ENCODE measurements at places on chromosomes 5 and 9.

DNA sequence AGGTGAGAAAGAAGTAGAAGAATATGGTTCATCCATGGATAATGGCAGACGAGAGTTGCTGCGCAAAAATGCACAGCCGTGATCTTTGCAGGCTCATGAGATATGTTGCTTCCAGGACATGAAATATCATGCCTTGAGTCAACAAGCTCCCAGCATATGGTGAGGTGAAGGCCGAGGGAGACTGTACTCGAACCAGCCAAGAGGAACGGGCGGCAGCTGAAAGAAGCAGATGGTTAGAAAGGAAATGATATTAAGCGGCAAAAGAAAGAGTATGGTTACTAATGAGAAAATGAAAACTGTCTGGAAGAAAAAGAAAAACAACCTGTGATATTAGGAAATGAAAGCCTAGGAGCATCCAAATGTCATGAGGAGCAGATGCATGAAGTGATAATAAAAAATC is 344.7 kb upstream of the DAP start:
- DNase-seq = no peak

DNA sequence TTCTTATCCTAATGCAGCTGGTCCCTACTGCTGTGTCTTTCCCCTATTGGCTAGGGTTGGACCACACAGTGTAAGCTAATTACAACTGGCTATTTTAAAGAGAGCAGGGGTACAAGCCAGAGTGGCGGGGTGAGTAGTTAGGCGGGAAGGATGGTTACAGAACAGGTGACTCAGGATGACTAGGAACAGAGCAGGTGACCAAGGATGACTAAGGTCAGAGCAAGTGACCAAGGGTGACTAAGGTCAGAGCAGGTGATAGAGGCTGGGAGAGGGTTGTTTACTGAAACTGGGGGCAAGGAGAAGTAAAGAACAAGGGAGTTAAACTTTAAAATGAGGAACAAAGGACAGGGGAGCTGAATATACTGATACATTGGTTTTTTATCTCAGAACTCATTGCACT is 125.4 kb downstream of the PTTG1 start:
- no peak for DNase-seq

DNA sequence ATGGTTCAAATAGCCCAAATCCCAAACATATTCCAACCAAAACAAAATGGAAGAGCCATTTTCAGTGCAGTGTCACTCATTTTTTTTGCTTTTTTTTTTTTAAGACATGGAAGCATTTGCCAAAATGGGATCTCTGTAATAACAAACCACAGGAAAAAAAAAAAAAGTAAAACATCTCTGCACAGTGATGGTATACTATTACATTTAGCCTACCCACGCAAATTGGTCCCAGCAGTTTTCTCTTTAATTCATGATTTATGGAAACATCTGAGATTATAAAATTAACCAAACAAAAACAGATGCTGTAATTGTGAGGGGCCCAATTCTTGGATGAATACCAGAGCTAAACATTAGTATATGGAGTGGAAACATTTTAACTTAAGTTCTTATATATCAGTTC is 566.6 kb downstream of the ZNF608 start:
- no peak for DNase-seq

DNA sequence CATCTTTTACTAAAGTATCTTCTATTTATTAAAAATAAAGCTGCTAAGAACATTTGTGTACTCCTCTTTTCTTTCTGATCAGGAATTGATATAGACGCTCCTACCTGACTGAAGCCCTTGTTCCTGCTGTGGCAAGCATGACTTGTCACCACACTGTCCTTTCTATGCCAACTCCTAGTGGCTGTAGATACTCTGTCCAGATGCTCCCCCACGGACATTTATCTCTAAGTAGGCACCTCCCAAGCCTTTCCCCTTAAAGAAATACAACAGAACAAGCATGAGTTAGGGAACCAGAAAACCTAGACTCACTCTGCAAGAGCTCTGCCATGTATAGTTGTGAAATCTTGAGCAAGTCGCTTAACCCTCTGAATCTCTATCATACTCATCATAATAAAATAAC is 53.2 kb downstream of the FAM114A2 start:
- no peak for DNase-seq

DNA sequence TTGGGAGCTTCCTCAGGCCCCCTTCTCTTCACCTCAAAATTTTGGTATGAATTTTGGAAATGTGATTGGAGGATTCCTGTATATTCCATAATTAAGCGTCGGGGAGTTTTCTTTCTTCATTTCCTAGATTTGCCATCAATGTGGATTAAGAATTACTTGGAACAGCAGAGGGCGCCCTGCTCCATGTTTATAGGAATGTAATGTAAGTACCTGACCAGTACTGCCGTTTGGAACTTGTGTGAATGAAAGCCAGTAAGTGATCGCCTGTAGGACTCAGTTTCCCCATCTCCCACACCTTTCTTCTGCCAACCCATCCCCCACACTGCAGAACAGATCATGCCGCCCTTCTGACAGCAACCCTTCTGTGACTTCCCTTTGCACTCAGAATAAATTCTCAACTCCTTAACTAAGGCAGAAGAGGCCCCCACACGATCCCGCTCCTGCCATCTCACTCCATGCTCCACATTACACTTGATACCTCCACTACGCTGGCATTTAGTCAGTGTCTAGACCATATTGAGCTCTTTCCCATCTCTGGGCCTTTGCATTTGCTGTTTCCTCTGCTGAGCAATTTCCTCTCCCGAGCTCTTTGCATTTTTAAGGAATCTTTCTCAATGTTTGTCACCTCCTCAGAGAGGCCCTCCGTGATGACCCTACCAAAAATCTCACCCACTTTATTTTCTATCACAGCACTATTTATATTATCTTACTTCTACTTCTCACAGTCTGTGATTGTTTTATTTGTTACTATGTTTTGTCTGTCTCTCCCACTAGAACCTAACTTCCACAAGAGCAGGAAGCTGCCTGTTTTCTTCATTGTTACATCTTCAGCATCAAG is 79.5 kb upstream of the HTR4 start:
- peak; percentile 77 for DNase-seq

- peak; percentile 51 for DNase-seq
Observed at GRCh38 chr9:133715866-133716563, 22.1 kb downstream of the SARDH start.

GRCh38 chr9:129164246-129164930 is 13.7 kb downstream of the IER5L start:
- DNase-seq = no peak

- DNase-seq = no peak
Observed at GRCh38 chr9:133505186-133505830, 19.5 kb downstream of the MYMK start.

- no peak for DNase-seq
Observed at GRCh38 chr5:68374796-68375518, 159.4 kb downstream of the PIK3R1 start.

- no peak for DNase-seq
Observed at GRCh38 chr9:104772714-104773510, 9.0 kb downstream of the NIPSNAP3B start.

DNA sequence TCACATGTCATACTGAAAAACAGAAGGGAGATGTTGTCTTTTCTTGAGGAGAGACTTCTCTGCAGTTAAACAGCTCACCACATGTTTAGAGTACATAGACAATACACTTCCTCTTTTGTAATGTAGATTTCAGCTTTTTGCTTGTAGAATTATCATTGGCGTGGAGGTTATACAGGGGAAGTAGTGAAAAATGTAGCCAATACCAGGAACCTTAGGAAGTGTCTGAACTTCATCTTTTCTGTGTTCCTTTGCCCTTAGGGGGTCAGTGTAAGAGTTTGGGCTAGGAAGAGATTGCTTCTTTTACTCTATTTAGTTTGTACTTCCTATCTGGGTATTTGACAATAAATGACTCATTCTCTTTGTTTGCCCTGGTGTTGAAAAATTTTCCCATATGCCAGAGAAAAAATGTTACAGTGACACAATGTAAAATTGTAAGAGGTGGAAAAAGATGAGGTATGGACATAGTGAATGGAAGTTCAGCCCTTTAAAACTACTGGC is 21.0 kb upstream of the CDKN2B start:
- no peak for DNase-seq

GRCh38 chr5:167785106-167785505 is 506.3 kb upstream of the WWC1 start:
- no peak for DNase-seq

DNA sequence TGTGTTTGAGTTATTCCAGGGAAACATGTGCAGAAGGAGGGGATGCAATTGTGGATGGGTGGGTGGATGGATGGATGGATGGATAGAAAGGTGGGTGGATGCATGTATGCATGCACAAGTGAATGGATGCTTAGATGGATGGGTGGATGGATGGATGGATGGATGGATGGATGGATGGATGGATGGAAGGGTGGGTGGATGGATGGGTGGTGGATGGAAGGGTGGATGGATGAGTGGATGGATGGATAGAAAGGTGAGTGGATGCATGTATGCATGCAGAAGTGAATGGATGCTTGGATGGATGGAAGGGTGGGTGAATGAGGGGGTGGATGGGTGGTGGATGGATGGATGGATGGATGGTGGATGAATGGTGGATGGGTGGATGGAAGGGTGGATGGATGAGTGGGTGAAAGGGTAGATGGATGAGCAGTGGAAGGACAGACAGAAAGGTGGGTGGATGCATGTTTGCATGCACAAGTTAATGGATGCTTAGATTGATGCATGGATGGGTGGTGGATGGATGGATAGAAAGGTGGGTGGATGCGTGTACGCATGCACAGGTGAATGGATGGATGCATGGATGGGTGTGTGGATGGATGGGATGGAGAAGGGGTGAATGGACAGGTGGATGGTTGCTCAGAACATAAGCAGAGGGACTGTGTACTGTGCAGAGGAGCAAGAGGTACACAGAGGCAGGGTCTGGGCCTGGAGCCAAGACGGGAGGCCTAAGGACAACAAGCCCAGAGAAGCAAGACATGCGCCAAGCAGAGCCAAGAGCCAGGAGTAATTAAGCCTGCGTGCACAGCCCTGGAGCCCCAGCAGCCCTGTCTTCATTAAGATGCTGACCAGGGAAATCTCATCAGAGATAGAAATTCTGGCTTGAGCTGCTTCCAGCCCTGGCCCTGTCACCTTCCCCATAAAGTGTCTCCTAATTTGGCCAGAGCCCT is 84.6 kb upstream of the PPP1R26 start:
- no peak for DNase-seq

- DNase-seq = no peak
Observed at GRCh38 chr9:70120834-70121510, 77.3 kb downstream of the MAMDC2 start.

DNA sequence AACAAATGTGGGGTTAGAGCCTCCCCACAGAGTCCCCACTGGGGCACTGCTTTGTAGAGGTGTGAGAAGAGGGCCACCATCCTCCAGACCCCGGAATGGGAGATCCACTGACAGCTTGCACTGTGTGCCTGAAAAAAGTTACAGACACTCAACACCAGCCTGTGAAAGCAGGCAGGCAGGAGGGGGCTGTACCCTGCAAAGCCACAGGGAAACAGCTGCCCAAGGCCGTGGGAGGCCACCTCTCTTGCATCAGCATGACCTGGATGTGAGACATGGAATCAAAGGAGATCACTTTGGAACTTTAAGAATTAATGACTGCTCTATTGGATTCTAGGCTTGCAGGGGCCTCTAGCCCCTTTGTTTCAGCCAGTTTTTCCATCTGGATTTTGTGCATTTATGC is 782.3 kb downstream of the BRINP1 start:
- no peak for DNase-seq

DNA sequence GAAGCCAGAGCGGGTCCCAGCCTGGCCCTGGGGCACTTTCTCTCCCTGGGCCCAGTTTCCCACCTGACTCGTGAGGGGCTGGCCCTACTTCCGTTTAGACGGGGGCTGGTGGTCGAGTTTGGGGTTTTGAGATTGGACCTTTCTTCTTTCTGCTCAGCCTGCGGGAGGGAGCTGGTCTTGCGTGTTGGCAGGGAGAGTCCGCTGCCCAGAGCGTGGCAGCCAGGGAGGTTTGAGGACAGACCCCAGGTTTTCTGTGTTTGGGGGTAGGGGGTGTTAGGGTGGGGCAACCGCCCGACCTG is 6.0 kb upstream of the PITX1 start:
- DNase-seq = no peak

DNA sequence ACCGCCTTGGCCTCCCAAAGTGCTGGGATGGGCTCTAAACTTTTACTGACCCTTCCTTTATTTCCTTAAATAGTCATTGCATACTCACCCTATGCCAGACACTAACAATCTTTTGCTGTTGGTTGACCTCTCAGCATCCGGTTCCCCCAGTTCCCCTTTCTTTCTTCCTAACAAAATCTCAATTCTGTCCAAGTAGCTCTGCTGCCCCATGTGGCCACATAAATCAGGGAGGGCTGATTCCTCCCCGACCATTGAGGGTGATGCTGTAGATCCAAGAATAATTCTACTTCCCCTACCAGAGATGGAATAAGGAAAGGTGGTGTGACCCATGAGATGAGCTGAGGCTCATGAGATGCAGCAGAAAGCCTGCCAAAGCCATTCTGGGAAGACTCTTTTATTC is 315.3 kb upstream of the MSX2 start:
- no peak for DNase-seq

GRCh38 chr9:74524289-74524688 is 27.2 kb downstream of the RORB start:
- DNase-seq = no peak

DNA sequence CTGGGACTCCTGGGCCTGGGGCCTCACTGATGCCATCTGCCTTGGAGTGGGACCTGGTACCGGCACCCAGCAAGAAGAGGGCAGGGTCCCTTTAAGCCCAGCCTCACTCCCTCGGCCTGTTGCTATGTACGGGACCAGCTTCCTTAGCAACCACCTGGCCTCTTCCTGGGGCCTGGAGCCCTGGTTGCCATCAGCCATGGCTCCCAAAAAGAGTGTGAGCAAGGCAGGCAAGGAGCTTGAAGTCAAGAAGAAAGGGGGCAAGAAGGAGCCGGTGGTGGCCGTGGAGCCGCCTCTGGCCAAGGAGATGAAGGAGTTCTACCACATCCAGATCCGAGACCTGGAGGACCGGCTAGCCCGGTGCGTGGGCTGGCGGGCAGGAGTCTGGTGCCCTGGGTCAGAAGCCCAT is at the start of gene CFAP157:
CFAP157 (plus strand) TSS at position 153 of the 406 bp plus-strand sequence; CDS start at position 197, 44 bp downstream.
- DNase-seq = no peak

- no peak for DNase-seq
Observed at GRCh38 chr9:13904746-13905145, 409.2 kb downstream of the NFIB start.

DNA sequence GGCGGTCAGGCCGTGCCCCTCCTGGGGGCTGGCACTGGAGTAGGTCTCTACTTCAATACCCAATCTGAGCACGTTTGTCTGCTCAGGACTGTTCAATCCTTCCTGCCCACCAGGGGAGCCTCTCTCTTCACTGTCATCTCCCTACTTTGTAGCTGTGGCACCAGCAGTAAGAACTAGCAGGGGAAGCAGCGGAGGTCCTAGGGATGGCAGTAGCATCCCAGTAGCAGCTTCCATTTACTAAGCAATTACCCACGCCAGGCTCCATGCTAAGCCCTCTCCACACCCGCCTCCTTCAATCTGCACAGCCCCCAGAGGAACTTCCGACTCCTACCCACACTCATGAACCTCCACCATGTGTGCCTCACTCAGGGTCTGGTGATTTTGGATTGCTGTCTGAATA is 31.7 kb downstream of the FSTL4 start:
- DNase-seq = no peak

DNA sequence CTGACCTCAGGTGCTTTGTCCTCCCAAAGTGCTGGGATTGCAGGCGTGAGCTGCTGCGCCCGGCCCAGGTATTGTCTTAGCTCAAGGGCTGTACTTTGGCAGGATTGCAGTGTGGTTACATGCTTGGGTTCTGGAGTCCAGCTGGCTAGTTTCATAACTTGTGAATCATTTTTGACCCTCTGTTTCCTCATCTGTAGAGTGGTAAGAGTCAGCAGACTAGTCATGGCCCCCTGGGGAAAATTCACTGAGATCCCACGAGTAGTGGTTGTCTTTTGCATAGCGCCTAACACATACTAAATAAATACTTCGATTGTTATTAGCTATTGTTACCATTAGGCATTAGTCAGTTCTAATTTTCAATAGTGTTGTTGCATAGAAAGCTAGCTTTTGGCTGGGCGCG is 14.3 kb downstream of the PTPA start:
- no peak for DNase-seq
